ENCODE measurements at places on chromosomes 2 and 18. TPM values are rescaled to one million over a fixed set of nuclear protein-coding genes. Genes with fewer than 3 reads are reported as not detected.

The ANKRD62 gene
- total RNA-seq: not detected

The SCN2A gene
- not detected for total RNA-seq

DNA sequence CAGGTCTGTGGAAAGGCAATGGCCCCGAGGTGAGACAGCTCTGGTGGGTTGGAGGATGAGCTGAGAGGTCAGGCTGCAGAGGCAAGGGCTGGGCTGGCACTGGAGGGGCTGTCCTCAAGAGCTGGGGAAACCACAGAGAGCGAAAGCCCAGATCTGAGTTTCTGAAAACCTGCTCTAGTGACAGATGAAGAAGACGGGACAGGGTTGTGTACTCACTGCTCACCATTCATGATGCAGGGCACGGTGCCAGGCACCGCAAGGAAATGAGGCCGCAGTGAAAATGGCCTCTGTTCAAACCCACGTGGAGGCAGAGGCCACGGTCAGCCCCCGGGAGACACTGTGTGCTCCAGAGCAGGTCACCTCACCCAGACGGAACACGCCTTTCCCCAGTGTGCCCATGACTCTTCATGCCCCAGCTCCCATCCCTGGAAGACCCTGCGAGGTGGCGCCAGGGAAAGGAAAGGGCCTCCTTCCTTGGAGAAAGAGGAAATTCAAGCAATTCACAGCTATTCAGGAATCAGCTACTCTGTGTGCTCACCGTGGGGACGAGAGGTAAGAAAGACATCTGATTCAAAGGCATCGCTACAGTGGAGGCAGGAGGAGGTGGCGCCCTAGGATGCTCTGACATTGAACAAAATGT lies 24.3 kb upstream of the ID2 start:
- DNase-seq: no peak

- no peak for DNase-seq
These were observed 163.6 kb downstream of the CAPN13 start for GRCh38 chr2:30643674-30644073.

GRCh38 chr2:1806254-1806653 lies 61.9 kb upstream of the PXDN start:
- DNase-seq: no peak

DNA sequence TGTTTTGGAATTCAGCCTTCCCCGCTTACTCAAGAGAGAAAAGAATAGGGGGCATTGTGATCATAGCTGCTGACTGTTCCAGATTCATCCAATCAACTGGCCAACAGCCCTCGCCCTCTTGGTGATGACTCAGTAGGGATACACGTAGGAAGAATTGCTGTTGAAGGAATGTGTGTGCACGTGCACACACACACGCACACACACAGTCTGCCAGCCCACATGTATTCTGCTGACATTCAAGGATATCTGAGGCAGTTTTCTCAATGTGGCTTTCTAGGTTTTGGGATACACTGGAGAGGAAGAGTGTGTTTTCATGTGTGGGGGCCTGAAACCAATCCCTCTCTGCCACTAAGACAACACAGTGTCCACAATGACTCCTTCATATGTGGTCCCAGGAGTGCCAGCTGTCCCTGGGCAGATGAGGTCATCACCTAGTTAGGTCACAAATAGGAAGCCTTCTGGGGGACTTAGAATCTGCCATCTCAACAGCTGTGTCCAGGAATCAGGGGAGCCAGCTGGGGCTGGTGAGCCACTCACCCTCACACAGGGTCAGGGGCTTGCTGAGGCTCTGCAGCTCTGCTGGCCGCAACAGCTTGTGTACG lies 352.6 kb downstream of the SS18 start:
- no peak for DNase-seq

DNA sequence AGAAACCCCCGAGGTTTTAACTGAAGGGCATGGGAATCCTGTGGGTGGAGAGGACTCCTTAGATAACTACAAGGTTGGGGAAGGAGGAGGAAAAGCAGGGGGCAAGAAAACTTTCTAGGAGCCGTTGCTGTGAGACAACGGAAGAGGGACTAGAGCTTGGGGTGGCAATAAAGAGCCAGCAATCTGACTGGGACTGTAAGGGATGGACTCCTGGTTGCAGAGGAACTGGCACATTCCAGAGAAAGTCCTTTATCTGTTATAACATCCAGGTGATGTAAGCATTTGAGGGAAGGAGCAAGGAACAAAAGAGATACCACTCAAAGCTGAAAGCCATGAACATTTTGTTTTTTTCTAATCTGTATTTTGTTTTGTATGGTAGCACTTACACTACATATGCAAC lies 16.4 kb downstream of the CDCA7 start:
- no peak for DNase-seq

DNA sequence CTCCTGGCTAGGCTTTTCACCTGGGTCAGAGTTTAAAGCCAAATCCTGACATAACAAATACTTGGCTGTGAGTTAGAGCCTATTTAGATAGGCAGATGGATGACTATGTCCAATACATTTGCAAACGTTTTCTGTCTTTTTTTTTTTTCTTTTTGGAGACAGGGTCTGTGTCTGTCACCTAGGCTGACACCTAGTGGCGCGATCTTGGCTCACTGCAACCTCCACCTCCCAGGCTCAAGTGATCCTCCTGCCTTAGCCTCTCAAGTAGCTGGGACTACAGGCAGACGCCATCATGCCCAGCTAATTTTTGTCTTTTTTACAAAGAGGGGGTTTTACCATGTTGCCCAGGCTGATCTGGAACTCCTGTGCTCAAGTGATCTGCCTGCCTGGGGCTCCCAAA lies 124.8 kb downstream of the DYM start:
- DNase-seq: no peak

DNA sequence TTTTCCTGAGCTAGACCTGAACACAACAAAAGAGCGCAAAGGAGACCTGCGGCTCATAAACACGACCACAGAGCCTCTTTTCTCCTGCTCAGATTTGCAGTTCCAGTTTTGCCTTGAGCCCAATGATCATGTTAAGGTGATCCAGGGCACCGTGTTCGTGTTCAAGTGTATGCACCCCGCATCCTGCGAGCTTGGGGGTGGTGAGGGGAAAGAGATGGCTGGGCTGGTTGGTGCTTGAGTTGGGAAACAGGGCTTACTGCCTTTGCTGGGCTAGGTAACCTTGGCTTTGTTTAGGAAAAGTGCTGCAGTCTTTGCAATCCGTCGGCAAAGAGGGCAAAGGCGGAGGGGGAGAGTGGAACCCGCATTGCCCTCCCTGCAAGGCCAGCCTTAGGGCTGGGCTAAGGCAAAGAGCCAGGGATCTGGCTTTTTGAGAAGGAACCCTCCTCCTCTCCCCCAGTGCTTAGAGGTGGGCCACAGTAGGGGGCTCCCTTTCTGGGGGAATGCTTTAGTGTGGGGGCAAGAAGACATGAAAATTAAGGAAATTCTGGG lies 1.3 kb downstream of the HOXD10 start:
- DNase-seq: no peak

DNA sequence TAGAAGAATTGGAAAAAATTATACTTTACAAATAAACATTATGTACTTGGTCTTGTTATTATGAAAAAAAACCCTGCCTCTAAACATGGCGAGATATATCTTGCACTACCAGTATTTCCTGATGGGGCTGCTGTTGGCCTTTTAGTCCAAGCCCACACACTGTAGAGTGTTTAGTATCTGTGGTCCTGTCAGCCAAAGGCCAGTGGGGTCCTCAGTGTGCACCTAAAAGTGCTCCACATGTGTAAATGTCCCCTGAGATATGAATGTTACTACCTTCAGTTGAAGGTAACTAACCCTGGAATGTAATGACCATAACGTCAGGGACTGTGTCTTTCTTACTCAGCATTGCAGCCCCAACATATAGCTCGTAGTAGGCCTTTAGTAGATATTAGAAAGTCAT lies 71.1 kb upstream of the HK2 start:
- DNase-seq: no peak

DNA sequence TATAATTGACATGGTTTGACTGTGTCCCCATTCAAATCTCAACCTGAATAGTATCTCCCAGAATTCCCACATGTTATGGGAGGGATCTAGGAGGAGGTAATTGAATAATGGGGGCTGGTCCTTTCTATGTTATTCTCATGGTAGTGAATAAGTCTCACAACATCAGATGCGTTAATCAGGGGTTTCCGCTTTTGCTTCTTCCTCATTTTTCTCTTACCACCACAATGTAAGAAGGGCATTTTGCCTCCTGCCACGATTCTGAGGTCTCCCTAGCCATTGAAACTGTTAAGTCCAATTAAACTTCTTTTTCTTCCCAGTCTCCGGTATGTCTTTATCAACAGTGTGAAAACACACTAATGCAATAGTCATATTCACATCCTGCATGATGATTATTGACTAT lies 1073.3 kb upstream of the CDH2 start:
- no peak for DNase-seq

- no peak for DNase-seq
These were observed 13.8 kb downstream of the NBAS start for GRCh38 chr2:15547115-15547876.

DNA sequence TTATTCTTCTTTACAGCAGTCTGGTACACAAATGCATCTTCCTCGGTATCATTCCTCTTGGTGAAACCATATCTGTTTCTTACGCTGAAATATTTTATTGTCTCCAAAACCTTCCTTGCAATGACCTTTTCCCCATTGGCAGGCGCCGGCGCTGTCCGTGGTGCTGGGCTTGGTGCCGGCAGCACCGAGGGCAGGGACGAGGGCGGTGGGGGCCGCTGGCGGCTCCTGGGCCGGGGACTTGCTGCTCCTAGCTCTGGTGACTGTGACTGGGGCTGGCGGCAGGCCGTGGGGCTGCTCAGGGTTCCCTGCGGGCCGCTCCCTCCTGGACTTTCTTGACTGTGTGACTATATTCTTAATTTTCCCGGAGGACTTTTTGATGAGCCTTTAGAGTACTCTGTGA lies 72.5 kb downstream of the GPR39 start:
- DNase-seq: no peak

DNA sequence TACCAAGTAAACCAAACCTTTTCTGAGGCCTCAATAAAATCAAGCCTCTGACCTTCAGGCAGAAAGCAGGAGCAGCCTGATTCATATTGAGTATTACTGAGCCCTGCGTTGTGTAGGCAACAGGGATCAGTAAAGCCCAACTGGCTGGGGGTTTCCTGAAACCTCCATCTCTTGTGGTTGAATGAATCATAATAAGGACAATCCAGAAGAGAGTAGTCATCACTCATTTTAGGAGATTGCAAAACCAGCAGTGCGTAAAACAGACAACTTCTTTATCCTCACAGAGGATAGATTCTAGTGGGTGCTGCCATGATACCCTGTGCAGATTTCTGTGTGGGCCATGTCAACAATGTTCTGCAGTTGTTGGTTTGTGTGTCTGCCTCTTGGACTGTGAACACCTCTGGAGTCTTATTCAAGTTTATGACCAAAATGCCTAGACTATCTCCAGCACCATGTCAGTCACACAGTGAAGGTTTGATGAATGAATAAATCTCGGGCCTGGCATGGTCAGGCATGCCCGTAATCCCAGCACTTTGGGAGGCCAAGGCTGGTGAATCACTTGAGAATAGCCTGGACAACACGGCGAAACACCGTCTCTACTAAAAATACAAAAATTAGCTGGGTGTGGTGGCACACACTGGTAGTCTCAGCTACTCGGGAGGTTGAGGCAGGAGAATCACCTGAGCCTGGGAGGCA lies 51.8 kb upstream of the RAB27B start:
- DNase-seq: peak; percentile 14

GRCh38 chr2:152624805-152625204 lies 92.5 kb downstream of the PRPF40A start:
- DNase-seq: no peak
